ENCODE measurements at places on chromosomes 16 and 17.

DNA sequence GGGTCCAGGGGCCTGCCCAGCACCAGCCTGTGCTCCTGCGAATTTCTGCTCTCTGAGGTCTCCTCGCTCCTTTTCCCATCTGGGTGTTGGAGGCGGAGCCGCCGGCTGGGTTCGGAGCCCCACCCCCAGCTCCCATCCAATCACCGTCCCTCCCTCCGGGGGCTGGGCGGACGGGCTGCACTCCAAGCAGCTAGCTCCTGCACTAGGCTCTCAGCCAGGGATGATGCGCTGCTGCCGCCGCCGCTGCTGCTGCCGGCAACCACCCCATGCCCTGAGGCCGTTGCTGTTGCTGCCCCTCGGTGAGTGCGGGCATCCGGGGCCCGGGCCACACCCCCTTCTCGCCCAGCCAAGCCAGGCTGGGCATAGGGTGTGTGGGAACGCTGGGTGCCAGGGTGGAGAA is at the start of gene NRN1L:
TSS of gene NRN1L (plus strand) at position 202 of the 400 bp plus-strand sequence. CDS start at position 221, 19 bp downstream.
- DNase-seq: no peak

GRCh38 chr16:2490190-2491105 is 15.5 kb downstream of the TBC1D24 start:
- no peak for DNase-seq

GRCh38 chr16:54418903-54419302 is 132.3 kb upstream of the IRX3 start:
- DNase-seq: no peak

GRCh38 chr16:88368036-88368435 is 14.7 kb upstream of the ZNF469 start:
- no peak for DNase-seq

DNA sequence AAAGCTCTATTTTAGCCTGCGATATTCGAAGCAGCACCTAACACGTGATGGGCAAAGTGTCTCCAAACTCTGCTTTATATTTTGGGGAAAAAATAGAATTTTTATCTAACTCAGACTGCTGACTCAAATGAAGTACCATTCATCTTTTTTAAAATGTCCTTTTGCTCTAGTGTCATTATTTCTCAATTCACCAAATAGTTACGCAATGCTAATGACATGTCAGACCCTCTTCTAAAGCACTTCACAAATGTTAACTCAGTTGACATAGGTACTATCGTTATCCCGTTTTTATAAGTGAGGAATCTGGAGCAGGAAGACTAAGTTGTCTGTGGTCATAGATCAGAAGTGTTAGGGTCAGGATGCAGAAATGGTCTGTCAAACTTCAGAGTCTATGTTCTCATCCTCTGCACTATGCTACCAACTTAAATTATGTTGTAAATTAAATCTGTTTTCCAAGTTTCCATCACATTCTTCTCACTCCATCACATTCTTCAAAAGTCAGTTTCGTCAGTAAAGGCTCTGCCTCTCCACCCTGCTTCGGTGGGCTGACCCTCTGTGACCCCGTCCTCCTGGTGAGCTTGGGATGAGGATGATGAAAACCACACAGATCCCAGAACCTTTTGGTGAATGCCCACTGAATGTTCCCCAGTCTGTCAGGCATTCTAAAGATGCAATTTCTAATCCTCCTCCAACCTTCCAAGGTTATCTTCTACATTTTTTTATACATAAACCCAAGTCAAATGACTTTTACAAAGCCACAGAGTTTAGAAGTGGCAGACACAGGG is 102.8 kb downstream of the ADAMTS18 start:
- no peak for DNase-seq

Data from GM10248 (cell line).